ENCODE measurements at places on chromosomes 7 and 10.

- no peak for DNase-seq
Measured at GRCh38 chr10:32961895-32962369, 3.9 kb upstream of the ITGB1 start.

- no peak for DNase-seq
Measured at GRCh38 chr7:88539518-88539917, 220.0 kb upstream of the ZNF804B start.

- no peak for DNase-seq
Measured at GRCh38 chr7:47451851-47452205, 130.1 kb downstream of the TNS3 start.

GRCh38 chr7:117188949-117189592, 133.8 kb downstream of the WNT2 start:
- no peak for DNase-seq

DNA sequence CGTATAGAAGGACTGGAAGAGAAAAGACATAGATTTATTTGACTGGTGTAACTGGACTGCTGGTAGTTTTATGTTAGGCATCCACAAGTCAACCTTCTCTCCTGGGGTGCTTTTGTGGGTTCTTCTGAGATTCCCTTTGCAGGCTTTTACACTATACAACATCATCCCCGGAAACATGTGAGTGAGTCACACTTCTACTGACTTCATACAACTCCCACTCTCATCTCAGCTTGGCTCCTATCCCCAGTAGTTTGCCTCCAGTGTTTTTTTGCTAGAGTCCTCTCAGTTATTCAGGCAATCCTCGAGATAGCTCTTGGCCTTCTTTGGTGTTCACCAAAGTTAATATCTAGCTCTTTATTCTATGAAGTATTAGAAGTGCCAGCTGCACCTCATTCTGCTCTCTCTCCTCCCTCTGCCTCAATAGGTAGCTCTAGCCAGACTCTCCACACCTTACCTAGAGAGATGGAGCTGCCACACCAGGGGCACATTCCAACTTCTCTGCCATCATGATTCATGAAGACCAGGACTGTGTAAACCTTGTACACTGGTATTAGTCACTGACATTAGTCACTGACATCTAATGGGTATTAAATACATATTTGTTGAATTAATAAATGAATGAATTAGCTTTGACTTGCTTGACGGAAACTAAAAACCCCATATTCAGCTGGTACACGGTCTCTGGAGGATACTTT, 281.9 kb downstream of the PPP1R3A start:
- DNase-seq, result no peak

DNA sequence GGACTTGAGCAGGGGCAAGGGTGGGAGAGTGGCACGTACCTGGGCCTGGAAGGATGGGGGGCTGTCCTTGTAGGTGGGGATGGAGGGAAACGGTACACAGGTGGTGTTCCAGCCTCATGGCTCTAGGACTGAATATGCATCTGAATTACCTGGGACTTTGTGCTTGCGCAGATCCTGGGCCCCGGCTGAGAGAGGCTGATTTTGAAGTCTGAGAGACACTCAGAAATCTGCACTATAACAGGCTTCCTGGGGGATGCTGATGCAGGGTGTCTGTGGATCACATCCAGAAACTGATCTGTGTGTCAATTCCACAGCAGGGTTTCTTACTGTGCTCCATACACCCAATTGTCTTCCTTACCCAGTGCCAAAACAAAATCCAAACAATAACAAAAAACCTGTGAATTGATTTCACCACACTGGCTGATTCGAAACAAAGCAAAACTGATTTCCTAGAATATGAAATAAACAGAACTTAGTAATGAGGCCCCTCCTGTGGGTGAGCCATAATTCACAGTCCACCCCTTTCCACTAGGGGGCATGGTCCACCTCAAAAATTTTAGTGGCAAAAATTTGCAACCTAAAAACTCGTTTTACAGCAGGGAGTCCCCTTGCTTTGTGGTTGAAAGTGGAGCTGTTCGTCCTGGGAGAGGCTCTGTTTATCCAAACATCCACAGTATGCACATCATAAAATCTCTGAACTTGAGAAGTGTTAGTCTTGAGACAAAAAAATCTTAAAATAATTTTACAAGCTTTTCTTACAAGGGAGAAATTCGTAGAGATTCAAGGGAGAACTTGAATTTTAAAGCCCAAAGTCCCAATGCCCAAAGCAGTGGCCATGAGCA, 32.0 kb upstream of the PLEKHA1 start:
- no peak for DNase-seq

GRCh38 chr7:151018421-151019129, 5.7 kb downstream of the ATG9B start:
- DNase-seq, result peak; percentile 42

DNA sequence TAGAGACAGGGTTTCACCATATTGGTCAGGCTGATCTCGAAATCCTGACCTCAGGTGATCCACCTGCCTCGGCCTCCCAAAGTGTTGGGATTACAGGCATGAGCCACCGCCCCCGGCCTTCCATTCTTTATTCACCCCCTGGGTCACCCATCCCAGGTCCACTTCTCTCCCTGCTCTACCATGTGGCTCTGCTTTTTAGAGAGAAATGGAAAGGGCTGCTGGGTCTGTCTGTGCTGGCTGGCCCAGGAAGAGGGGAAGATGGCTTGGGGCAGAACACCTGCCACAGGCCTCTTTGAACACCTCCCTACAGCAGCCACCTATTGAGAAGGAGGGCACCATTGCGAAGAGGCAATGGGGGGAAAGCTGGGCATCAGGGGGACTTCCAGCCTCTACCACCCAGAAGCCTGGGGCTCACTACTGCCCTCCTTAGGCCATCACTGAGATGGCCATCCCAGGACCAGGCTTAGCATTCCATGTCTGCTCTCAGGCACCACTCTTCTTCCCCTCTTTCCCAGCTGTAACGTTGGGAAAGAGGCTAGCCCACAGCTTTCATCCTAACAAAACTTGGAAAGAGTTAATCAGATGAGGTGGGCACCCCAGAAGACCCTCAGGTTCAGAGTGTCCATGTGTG, 256.3 kb downstream of the GRID1 start:
- no peak for DNase-seq

DNA sequence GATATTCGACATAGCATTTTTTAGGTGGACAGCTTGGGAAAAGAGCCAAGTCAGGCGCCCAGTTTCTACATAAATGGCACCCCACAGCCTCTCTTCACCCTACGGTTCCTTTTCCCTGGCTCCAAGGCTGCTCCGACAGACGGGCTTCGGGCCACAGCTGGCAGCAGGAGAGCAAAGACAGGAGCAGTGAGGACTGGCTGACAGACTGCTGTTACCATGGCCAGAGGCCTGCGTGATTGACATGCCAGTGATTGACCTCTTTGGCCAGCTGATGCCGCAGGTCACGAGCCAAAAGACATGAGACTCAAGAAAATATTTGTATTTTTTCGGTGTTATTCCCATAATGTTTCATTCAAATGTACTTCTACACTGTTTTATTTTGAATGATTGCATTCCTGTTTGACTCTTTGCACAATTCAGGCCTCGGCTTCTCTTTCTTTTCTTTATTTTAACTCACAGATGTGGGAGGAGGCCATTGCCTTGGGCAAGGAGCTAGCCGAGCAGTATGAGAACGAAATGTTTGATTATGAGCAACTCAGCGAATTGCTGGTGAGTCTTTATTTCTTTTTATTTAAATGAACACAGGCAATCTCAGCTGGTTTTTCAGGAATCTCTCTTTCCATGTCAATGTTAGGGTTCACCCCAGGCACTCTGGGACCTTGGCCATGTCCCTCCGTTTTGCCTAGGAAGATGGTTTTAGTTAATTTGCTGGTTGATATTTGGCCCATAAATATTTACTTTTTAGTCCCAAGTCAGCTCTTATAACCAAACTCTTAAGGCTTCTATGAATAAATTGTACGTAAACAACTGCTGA, 146.3 kb upstream of the NPS start:
- no peak for DNase-seq

DNA sequence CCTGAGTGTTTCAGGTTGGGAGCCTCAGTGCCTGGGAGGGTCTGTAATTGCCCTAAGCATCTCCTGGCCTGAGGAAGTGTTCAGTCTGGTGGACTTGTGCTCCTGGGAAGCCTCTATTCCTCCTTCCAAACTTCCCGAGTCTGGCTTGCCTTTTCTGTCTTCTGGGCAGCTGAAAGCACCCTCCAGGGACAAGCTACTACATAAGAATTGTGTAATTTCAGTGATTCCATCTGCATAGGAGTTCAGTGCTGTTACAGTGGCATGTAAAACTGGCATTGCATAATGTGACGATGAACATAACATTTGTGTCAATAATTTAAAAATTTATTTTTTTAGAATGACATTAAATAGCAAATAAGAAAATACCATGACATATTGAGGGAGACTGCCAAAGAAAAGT, 109.3 kb downstream of the AOAH start:
- no peak for DNase-seq

DNA sequence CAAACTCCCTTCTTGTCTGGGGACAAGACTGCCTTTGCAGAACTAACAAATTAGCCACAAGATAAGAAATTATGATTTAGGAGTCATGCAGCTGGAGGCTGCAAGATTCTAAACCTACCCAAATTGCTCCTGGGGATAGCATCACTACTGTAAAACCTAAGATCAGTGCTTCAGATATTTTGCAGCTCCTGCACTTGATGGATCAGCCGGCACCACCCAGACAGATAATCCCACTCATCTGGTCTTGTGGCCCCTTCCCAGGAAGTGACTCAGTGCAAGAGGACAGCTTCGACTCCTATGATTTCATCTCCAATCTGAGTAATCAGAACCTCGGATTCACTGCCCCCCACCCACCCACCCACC, 181.9 kb downstream of the AKR1D1 start:
- DNase-seq, result no peak

DNA sequence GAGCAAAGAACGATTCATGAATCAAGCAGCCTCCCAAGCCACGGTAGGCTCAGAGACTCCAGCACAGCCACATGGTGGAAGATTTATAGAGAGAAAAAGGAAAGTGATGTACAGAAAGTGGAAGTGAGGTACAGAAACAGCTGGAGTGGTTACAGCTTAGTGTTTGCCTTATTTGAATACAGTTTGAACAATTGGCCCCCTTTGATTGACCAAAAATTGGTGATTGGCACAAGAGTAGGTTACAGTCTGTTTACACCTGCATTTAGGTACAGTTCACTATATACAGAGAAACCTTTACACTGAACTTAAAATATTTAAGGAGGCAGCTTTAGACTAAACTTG, 136.4 kb upstream of the ASAH2 start:
- DNase-seq, result no peak

DNA sequence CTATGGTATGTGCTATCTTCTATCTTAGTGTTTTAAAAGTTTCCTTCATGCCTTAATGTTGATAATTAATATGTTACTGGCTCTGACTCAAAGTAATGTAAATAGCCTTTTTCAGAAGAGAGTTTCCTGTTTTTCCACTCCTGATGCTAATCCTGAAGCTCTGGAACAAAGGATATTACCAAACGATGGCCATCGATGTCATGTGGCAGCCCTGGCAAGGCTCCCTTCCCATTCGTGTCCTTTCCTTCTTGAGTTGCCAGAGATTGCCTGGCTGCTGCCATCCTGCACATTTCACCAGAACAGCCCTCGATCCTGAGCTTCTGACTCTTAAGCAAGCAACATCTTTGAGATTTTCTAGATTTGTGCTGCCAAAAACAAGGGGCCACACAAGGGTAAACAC, 46.0 kb downstream of the RNF133 start:
- DNase-seq, result no peak

DNA sequence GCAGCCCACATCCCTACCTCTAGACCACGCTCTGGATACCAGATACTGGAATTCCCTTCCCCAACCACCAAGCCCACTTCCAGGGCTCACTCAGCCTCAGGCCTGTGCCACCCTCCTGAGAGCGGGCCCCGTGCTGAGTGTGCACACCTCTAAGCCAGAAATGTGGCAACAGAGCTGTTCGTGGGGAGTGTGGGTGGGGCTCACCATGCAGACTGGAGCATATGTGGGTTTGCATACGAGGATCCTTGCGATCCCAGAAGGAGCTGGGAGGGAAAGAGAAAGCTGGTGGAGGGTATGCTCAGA, 13.0 kb upstream of the LIMK1 start:
- no peak for DNase-seq

DNA sequence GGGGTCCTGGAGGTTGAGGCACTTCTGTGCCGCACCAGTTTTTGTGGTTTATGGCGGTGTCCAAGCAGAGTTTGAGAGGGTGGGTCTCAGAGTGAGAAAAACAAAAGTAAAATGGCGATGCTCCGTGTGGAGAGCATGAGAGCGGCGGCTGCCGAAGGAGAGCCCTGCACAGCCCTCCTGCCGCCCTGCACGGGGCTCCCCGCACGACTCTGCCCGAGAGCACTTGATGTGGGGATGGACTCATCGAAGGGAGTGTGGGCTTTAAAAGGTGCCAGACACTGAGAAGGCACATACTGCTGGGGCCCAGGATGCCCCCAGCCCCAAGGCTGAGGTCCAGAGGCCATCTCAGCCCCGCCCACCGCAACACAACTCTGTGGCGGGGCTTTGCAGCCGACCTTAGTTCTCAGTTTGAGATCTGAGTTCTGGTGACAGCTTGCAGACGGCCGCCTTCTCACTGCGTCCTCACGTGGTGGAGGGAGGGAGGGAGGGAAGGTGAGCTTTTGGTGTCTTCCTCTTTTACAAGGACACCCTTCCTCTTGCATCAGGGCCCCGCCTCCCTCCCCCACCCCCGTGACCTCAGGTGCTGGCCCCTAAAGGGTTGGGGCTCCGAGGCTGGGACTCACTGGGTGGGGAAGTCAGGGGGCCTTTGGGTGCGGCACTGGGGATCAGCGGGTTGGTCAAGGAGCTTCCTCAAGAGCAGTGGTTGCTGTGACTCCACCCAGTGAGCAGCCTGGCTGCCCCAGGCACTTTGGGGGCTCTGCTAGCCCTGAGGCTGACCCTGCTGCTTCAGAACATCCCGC, 69.1 kb downstream of the NKX6-2 start:
- no peak for DNase-seq

DNA sequence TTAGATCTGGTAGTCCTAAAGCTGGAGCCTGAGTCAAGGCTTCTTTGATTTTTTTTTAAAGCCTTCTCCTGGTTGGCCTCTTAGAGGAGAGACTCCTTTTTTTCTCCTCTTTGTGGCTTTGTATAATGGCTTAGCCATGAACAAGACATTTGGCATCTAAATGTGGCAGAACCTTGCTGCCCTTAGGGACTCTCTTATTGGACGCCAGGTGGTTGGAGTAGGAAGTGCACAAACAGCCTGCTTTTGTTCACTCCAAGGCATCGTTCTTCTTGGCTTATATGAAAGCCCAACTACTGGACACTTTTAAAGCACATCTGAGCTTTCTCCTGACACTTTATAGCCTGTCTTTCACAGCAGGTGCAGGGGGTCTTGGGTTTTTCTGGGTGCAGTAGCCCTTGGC, 25.0 kb downstream of the ZPBP start:
- no peak for DNase-seq

DNA sequence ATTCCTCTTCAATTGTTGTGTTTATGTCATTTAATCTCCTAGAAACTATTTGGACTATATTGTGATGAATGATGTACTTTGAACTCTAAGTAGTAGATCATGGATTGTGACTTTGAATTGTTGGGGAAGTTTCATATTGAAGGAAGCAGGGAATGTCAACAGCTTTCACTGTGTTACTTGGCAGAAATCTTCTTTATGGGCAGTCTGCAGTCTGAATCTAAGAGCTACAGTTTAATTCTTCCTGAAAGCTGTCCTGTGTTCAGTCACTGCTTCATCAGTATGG, 91.6 kb downstream of the PPP1R9A start:
- no peak for DNase-seq

GRCh38 chr10:107443813-107444212, 279.3 kb upstream of the SORCS1 start:
- DNase-seq, result no peak

Data from activated gamma-delta T cell (primary cell).